ENCODE measurements at places on chromosomes 1 and 21. TPM values are rescaled to one million over a fixed set of nuclear protein-coding genes. Genes with fewer than 3 reads are reported as not detected.
A peak's percentile ranks its signal among the peaks of the same experiment; 100 is the strongest.

DNA sequence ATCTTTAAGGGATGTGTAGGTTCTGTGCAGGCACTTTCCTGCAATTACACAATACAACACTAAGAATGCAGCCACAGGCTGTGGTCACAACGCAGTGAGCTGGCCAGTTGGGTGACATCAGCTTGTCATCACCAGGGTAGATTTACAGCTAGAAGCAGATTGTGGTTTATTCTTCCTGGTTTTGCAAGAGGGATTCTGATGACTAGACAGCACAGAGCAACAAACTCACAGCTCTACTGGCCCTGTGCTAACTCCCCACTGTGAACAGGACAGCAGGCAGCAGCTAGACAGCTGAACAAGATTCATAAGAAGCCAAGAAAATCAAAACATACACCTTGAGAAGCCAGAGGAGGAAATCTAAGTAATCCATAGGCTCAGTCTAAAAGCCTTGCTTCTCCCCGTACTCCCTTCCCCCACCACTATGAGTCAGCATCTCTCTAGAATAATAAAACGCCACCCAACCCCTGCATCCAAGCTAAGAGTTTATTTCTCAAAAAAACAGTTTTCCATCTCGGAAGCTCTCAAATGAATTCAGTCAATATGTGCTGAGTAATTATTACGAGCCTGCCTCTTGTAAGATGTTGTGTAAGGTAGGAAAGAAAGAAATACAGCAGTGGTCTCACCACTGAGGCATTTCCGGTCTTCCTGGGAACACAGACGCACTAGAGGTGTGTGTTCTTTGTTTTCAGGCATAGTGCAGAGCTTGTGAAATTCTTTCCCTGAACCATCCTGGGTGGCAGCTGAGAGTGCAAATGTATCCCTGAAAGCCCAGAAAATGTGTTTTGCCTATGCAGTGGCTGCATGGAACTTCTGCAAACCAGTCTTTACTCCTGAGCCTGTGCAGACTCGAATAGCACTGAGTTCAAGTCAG is 162.8 kb downstream of the NTPCR start:
- peaks cover 16% of the 10 kb centered on the region for H3K36me3 ChIP-seq
- H3K27me3 ChIP-seq, result no peaks in the 10 kb centered on the region
- peak overlapping the region; percentile 99 for H3K27ac ChIP-seq
- DNase-seq, result peak; percentile 99
- peak overlapping the region; percentile 43 for H3K4me3 ChIP-seq

DNA sequence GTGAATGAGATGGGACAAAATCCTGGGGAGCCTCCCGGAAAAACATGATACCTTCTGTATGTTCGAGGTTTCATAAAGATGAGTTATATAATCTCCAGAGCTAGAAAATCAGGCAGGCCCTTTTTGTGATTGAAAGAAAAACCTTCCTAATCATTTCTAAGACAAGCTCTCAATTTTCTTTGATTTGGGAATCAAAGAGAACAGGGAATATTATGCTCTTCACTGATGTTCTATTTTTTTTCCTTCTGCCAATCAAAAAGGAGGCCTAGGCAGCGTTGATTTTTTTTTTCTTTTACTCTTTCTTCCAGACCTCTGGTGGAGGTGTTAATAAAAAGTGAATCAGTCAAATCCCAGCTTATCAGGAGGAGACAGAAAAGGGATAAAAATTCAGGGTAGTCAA is 34.5 kb downstream of the DIRAS3 start:
- H3K36me3 ChIP-seq, result no peaks in the 10 kb centered on the region
- H3K4me3 ChIP-seq, result no peak overlapping the region
- H3K4me1 ChIP-seq, result no peaks in the 10 kb centered on the region
- H3K27ac ChIP-seq, result no peak overlapping the region
- no peaks in the 10 kb centered on the region for H3K27me3 ChIP-seq
- no peak for DNase-seq

DNA sequence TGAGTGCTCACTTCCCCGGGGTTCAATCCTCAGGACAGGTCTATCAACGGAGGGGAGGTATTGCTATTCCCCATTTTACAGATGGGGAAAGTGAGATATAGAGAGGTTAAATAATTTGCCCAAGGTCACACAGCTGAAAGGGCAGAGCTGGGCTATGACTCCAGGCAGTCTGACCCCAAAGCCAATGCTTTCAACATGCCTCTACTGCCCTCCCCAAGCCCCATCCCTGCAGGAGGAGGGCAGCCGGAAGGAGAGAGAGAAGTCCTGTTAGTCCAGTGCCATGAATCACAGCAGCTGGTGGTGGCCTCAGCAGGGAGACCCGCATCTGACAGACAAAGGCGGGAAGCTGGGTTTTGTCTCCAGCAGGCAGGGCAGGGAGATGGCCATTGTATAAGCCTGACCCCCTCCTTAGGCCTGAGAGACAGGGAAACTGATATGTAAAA is 20.0 kb upstream of the CLIC4 start:
- no peaks in the 10 kb centered on the region for H3K27me3 ChIP-seq
- peak overlapping the region; percentile 63 for H3K4me3 ChIP-seq
- H3K4me1 ChIP-seq, result peaks cover 16% of the 10 kb centered on the region
- H3K27ac ChIP-seq, result peak overlapping the region; percentile 87
- H3K36me3 ChIP-seq, result no peaks in the 10 kb centered on the region

The MFN2 gene
- 72.6 TPM for total RNA-seq

DNA sequence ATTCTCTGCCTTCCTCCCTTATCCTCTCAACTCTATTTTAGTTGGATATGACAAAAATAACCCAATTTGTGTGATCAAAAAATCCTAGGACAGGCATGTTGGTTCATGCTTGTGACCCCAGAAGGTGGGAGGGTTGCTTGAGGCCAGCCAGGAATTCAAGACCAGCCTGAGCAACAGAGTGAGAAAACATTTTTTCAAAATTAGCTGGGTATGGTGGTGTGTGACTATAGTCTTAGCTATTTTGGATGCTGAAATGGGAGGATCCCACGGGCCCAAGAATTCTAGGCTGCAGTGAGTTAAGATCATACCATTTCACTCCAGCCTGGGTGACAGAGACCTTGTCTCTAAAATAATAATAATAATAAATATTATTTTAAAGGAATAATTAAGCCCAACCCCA is 1383.1 kb upstream of the ADGRL2 start:
- H3K27ac ChIP-seq, result no peak overlapping the region
- DNase-seq, result no peak
- H3K36me3 ChIP-seq, result no peaks in the 10 kb centered on the region

The C1QB gene
- total RNA-seq, result not detected

DNA sequence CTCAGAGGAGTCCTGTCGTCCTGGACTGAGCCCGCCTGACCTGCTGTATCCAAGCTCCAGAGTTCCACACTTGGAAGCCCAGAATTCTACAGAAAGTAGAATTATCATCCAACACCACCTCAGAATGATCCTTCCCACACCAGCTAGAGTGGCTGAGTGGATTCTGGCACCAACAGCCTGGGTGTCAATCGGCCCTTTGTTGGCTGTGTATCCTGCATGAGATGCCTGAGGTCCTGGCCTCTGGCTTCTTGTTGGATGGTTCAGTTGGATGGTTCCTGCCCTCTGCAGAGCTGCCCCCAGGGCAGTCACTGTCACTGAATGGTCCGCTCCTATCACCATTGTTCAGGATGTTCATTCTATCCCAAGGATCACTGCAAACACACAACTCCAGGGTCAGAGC is 49.8 kb downstream of the PGBD5 start:
- no peak for DNase-seq
- no peaks in the 10 kb centered on the region for H3K4me1 ChIP-seq
- H3K36me3 ChIP-seq, result no peaks in the 10 kb centered on the region
- no peak overlapping the region for H3K27ac ChIP-seq
- peaks cover 53% of the 10 kb centered on the region for H3K27me3 ChIP-seq
- no peak overlapping the region for H3K4me3 ChIP-seq

- H3K36me3 ChIP-seq, result no peaks in the 10 kb centered on the region
- H3K4me3 ChIP-seq, result no peak overlapping the region
- no peak for DNase-seq
These were observed 32.6 kb downstream of the OPTC start for GRCh38 chr1:203526572-203526971.

- H3K27me3 ChIP-seq, result no peaks in the 10 kb centered on the region
- H3K36me3 ChIP-seq, result no peaks in the 10 kb centered on the region
- DNase-seq, result no peak
These were observed 6.8 kb downstream of the ETV3L start for GRCh38 chr1:157092831-157093230.

- no peak overlapping the region for H3K4me3 ChIP-seq
- H3K27ac ChIP-seq, result 0 out of 2 replicates have a peak overlapping the region, but pooled peaks have one; percentile 14
- DNase-seq, result no peak
- peaks cover 35% of the 10 kb centered on the region for H3K4me1 ChIP-seq
These were observed 24.5 kb downstream of the AHCYL1 start for GRCh38 chr1:110008971-110009565.

The SLFNL1 gene
- total RNA-seq, result 0.35 TPM

- H3K36me3 ChIP-seq, result no peaks in the 10 kb centered on the region
- peak; percentile 75 for DNase-seq
- H3K27me3 ChIP-seq, result no peaks in the 10 kb centered on the region
- no peak overlapping the region for H3K4me3 ChIP-seq
- H3K27ac ChIP-seq, result peak overlapping the region; percentile 53
These were observed 114.3 kb upstream of the RUNX1 start for GRCh38 chr21:35163411-35163810.

The LCA5L gene
- 1.8 TPM for total RNA-seq

The PARS2 gene
- total RNA-seq, result 13.4 TPM

- DNase-seq, result no peak
- H3K4me1 ChIP-seq, result no peaks in the 10 kb centered on the region
- H3K27ac ChIP-seq, result no peak overlapping the region
- H3K4me3 ChIP-seq, result no peak overlapping the region
- peaks cover 91% of the 10 kb centered on the region for H3K27me3 ChIP-seq
These were observed 136.1 kb downstream of the RWDD3 start for GRCh38 chr1:95369985-95370690.

GRCh38 chr1:208598021-208598420 is 353.8 kb upstream of the PLXNA2 start:
- H3K4me1 ChIP-seq, result no peaks in the 10 kb centered on the region
- no peak for DNase-seq
- H3K27ac ChIP-seq, result no peak overlapping the region
- peaks cover 16% of the 10 kb centered on the region for H3K27me3 ChIP-seq
- H3K36me3 ChIP-seq, result no peaks in the 10 kb centered on the region
- no peak overlapping the region for H3K4me3 ChIP-seq

The C1orf74 gene
- 4.1 TPM for total RNA-seq

- DNase-seq, result no peak
- no peaks in the 10 kb centered on the region for H3K4me1 ChIP-seq
- no peak overlapping the region for H3K27ac ChIP-seq
- no peak overlapping the region for H3K4me3 ChIP-seq
- H3K27me3 ChIP-seq, result no peaks in the 10 kb centered on the region
- no peaks in the 10 kb centered on the region for H3K36me3 ChIP-seq
These were observed 12.9 kb upstream of the CLIC4 start for GRCh38 chr1:24732186-24732885.
